SHP77 (cell line): ENCODE measurements at places on chromosomes 12 and 14.

- DNase-seq: no peak
Measured at GRCh38 chr12:75848431-75848925, 183.1 kb downstream of the PHLDA1 start.

DNA sequence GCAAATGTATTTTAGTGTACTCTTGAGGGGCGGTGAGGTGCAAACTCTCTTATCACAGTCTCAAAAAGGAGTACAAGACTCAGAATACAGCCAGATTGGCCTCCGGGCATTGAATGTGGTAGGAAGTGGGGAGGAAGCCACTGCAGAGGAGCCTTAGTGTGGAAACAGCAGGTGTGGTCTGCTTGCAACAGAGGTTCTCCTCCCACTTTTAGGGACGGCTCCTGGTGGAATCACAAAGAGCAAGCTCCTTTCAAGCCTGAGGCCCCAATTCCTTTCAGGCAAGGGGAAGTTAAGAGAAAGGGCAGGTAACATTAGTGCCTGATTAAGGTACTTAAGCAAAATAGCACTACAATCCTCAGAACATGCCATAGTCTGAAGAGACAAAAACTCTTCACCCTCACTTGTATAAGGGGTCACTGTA, 23.7 kb upstream of the SLC2A3 start:
- DNase-seq: no peak

GRCh38 chr12:20561871-20562270, 133.3 kb upstream of the SLCO1C1 start:
- DNase-seq: no peak

GRCh38 chr12:23534196-23534595, 415.3 kb downstream of the SOX5 start:
- no peak for DNase-seq

GRCh38 chr14:36333119-36333518, 12.7 kb upstream of the MBIP start:
- DNase-seq: no peak

DNA sequence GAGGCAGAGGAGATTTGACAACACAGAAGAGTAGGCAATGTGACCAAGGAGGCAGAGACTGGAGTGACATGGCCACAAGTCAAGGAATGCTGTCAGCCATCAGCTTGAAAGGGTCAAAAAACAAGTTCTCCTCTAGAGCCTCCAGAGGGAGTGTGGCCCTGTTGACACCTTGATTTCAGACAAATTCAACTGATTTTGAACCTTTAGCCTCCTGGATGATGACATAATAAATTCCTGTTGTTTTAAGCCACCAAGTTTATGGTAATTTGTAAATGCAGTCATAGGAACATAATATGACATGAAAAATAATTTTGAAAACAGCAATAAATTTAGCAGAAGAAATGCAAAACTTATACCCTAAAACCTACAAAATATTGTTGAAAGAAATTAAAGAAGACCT, 8.5 kb upstream of the NGDN start:
- no peak for DNase-seq

- no peak for DNase-seq
Measured at GRCh38 chr12:119681728-119682638, 14.1 kb downstream of the PRKAB1 start.

DNA sequence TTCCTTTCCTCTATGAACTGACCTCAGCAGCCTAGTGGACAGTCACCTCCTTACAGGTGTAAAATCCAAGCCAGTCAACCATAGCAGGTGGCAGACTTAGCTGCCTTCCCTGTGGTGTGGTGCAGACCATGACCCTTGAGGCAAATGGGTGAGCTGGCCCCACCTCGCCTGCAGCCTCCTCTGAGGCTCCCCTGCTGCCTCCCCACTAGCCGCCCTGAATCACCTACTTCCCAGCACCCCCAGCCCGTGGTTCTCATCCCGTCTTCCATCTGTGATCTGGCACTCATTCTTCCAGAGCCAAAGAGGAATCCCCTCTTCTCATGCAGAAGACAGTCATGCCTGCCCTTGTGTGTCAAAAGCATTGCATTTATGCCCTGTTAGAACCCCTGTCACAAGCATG, 34.4 kb upstream of the TSPAN9 start:
- DNase-seq: no peak

DNA sequence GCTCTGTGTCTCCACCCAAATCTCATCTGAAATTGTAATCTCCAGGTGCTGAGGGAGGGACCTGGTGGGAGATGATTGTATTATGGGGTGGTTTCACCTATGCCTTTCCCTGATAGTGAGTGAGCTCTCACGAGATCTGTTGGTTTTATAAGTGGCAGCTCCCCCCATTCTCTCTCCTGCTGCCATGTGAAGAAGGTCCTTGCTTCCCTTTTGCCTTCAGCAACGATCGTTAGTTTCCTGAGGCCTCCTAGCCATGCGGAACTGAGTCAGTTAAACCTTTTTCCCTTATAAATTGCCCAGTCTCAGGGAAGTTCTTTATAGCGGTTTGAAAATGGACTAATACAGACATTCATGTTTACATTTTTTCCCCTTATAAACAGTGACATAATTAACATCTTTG, 36.1 kb downstream of the PELI2 start:
- no peak for DNase-seq

- DNase-seq: no peak
Measured at GRCh38 chr14:106879241-106879640, 1352.9 kb downstream of the TMEM121 start.

GRCh38 chr12:91138337-91138920, 27.1 kb upstream of the LUM start:
- no peak for DNase-seq

GRCh38 chr12:84793558-84794367, 118.8 kb downstream of the SLC6A15 start:
- no peak for DNase-seq

GRCh38 chr12:28938581-28939235, 210.4 kb upstream of the FAR2 start:
- no peak for DNase-seq

DNA sequence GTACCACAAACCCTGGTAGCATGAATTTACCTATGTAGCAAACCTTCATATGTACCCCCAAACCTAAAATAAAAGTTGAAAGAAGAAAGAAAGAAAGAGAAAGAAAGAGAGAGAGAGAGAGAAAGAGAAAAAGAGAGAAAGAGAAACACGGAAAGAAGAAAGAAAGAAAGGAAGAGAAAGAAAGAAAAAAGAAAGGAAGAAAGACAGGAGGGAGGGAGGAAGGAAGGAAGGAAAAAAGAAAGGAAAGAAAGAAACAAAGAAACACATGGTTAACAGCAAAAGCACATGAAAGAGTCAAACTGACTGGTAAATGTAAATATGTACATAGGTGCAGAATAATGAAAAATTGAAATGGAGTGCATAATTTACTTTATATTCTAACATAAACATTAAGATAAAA, 903.4 kb downstream of the LRFN5 start:
- DNase-seq: no peak

DNA sequence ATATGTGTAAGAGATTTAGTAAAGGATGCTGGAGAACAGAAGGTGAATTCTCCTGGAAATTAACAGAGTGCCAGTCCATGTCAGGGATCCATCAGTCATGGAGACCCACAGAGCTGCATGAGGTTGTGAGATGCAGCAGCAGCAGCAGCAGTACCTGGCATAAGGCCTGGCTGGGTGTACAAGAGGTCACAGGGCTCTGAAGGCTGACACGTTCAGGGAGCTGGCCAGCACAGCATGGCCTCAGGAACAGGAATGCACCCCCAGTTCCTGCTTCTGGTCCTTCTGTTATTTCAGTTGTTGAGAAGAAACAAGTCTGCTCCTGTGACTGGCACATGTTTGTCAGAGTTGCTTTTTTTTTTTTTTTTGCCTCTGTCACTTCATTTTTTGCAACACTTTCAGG, 210.8 kb downstream of the CNTN1 start:
- DNase-seq: no peak

GRCh38 chr12:26623136-26623535, 209.9 kb downstream of the ITPR2 start:
- DNase-seq: no peak

DNA sequence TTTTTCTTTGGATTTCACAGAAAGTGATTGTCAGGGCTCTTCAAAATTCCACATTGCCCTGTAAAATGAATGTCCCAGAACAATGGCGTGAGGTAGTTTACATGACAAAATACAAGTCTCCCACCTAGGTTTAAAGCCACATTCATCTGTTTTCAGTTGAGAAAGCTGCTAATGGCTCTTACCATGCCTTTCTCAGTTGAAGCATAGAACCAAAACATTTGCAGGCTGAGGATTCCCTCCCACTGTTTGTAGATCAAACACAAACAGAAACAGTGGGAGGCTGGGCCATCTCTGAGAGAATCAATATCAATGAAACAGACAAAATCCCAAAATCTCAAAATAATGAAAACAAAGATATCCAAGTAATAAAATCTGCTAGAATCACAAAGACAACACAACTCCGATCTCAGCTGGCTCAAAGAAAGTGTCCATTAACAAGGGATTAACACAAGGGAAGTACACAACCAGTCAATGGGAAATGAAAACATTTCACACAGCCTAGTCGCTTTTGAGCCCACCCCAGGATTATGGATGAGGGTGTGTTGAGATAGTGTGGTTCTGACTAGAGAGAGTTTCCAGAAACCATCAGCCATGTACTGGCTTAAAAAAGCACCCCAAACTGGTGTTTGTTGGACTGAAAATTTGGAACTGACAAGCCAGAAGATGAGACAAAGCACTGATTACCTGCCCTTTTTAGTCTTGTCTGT, 54.5 kb upstream of the TMEM260 start:
- no peak for DNase-seq

DNA sequence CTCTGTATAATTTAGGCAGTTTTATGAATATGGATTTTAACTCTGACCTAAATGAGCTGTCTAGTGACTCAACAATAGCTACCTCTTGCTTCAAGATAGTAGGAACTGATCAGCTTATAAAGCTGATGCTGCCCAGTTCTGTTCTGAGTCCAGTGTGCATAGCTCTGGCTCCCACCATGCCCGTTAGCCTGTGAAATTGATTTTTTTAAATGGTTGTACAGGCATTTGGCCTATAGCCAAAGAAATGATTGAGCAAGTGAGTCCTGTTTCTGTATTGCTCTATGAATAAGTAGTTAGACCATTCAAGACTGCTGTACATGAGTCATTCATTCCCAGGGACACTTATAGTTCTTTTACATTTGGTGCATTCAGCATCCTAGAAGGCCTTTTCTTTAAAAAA, 36.4 kb downstream of the SAMD4A start:
- no peak for DNase-seq

- no peak for DNase-seq
Measured at GRCh38 chr12:127008755-127009403, 1258.1 kb upstream of the TMEM132C start.

DNA sequence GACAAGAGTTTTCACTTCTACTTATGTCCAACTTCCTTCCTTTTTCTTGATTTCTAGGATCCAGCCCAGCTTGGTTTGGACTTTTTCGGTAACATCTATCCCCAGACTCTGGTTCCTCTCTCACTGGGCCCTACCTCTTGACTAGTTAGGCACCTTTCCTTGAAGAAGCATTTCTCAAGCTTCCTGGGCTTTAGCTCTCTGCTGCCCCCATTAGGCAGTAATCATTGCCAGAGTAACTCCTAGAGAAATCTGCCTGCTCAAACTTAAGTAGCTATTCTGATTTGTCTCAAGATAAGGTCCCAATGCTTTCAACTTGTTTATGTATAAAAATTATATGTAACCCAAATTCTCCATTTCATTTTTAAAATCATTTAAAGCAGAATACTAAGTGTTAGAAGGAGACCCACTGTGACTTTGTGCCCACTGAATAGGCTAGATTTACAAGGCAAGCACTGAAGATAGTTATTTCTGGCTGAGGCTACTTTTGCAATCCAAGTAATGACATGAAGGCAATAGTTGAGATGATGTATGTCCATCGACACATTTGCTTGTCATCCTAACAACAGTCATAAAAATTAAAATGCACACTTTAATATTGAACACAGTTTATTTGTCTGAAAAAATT, 275.0 kb upstream of the G2E3 start:
- peak; percentile 33 for DNase-seq

- DNase-seq: no peak
Measured at GRCh38 chr14:91277546-91278382, 33.3 kb upstream of the GPR68 start.

DNA sequence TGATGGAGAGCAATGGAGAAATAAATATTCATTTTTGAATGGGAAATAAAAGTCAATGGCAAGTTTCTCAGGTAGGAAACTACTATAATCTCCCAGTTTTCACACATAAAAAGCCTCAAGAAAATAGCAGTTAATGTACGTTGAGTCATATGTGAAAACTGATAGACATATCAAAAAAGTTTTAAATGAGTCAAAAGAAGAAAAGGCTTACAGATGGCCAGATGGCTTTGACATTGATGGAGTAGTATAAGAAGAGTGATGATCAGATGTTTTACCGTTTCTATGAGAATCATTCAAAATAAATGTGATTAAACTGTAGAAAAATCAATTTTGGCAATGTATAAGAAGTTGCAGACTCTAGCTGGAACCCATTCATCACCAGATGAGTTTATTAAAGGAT, 97.8 kb downstream of the LLPH start:
- DNase-seq: no peak

- peak; percentile 46 for DNase-seq
Measured at GRCh38 chr12:101939856-101940265, 62.5 kb downstream of the DRAM1 start.

- DNase-seq: no peak
Measured at GRCh38 chr12:39440101-39440500, 2.8 kb downstream of the KIF21A start.
